ENCODE measurements at places on chromosomes 12 and 14.

GRCh38 chr14:89186856-89187376, 230.1 kb downstream of the FOXN3 start:
- H3K27ac ChIP-seq = no peak overlapping the region
- no peaks in the 10 kb centered on the region for H3K27me3 ChIP-seq

GRCh38 chr12:123726962-123727361, 14.8 kb downstream of the ATP6V0A2 start:
- no peaks in the 10 kb centered on the region for H3K27me3 ChIP-seq
- H3K4me1 ChIP-seq = peaks cover 3% of the 10 kb centered on the region
- no peak for DNase-seq
- H3K27ac ChIP-seq = no peak overlapping the region
- no peak overlapping the region for H3K4me3 ChIP-seq

GRCh38 chr12:77599782-77600467, 230.8 kb upstream of the NAV3 start:
- no peak overlapping the region for H3K27ac ChIP-seq
- DNase-seq = no peak
- H3K4me3 ChIP-seq = no peak overlapping the region
- no peaks in the 10 kb centered on the region for H3K36me3 ChIP-seq
- H3K27me3 ChIP-seq = no peaks in the 10 kb centered on the region

DNA sequence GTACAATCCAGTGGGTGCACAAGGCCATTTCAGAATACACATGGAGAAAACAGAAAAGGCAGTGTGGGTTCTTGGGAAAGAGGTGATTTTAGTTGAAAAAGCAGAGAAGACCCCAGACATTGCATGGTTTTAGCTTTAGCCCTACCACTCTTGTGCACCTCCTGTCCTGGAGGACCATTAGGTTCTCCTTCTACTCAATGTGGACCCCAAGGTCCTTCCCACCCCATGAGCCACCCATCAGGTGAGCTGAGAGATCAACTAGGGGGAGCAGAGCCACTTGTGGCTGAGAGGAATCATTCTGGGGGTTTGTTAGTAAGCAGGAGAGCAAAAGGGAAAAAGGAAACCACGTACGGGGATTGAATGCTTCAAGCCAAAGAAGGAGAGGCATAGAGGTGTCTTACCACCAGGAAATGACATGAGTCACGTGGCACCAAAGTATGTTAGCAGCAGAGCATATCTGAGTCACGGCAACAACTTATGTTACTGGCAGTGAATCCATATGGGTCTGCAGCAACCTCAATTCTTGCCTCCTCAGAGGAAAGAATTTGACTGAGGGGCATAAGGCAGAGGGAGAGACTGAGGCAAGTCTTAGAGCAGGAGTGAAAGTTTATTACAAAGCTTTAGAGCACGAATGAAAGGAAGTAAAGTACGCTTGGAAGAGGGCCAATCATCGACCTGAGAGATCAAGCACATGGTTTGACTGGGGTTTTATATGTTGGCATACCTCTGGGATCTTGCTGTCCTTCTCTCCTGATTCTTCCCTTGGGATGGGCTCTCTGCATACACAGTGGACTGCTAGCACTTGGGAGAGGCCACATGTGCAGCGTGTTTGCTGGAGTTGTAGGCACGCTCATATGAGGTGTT, 73.9 kb downstream of the HSD17B6 start:
- H3K27ac ChIP-seq = no peak overlapping the region
- H3K4me3 ChIP-seq = no peak overlapping the region
- DNase-seq = peak; percentile 61
- no peaks in the 10 kb centered on the region for H3K27me3 ChIP-seq

DNA sequence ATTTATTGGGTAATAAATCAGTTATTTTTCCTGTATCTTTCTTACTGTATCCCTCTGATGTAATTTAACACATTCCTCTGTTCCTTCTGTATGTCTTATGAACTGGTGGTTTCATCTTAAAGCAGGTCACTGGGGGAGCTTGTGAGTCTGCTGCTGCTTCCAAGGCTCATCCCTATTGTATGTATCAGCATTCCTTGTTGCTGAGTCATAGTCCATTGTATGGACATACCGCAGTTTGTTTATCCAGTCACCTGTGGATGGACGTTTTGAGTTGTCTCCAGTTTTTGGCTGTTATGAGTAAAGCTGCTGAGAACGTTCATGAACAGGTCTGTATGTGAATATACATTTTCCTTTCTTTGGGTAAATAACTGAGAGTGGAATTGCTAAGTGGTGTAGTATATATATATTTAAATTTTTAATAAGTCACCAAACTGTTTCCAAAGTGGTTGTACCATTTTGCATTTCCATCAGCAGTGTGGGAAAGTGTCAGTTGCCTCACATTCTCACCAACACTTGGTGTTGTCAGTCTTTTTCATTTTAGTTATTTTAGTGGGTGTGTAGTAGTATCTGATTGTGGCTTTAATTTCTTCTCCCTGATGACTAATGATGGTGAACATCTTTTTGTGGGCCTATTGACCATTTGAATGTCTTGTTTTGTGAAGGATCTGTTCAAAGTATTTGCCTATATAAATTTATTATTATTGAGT, 82.7 kb downstream of the BEGAIN start:
- no peaks in the 10 kb centered on the region for H3K36me3 ChIP-seq
- no peaks in the 10 kb centered on the region for H3K27me3 ChIP-seq
- no peaks in the 10 kb centered on the region for H3K4me1 ChIP-seq
- DNase-seq = no peak
- no peak overlapping the region for H3K27ac ChIP-seq
- no peak overlapping the region for H3K4me3 ChIP-seq

GRCh38 chr14:25092258-25092740, 42.4 kb upstream of the STXBP6 start:
- no peaks in the 10 kb centered on the region for H3K27me3 ChIP-seq
- no peak for DNase-seq
- H3K36me3 ChIP-seq = no peaks in the 10 kb centered on the region
- H3K4me3 ChIP-seq = no peak overlapping the region
- no peak overlapping the region for H3K27ac ChIP-seq
- H3K4me1 ChIP-seq = no peaks in the 10 kb centered on the region

DNA sequence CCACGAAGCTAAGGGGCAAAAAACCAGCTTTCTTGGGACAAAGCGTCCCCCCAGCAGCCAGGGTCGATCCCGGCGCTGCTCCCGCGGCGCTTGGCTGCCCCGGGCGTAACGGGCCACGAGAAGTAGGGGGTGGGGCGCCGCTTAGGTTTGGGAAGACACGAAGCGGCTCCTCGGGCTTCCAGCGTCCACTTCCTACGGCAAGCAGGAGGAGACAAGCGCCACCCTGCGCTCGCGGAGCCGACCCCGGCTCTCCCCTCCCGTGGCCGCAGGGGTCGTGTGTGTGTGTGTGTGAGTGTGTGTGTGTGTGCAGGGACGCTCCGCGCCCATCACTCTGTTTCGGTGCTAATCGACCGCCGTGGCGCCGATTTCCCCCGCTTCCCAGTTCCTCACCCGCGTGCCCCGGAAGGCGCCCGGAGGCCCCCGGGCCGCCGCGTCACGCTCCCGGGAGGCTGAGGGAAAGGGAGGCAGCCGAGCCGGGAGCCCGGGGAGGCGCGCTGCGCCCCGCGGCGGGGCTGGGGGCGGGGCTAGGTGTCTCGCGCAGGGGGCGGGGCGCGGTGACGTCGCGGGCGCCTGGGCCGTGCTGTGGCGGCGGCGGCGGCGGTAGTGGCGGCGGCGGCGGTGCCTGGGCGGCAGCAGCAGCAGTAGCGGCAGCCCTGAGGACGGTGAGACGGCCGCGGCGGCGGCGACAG, at the start of gene ERC1:
Gene ERC1 (plus strand): TSS at position 563 of the 689 bp plus-strand sequence. CDS start 36,681 bp downstream, outside the sequence.
- no peaks in the 10 kb centered on the region for H3K36me3 ChIP-seq
- no peak within 1 kb of the TSS for H3K27ac ChIP-seq
- H3K4me3 ChIP-seq = peak within 1 kb of the TSS; percentile 78

GRCh38 chr12:70052931-70053497, 190.2 kb upstream of the CNOT2 start:
- H3K27me3 ChIP-seq = no peaks in the 10 kb centered on the region
- no peak overlapping the region for H3K4me3 ChIP-seq
- DNase-seq = no peak
- H3K4me1 ChIP-seq = peaks cover 51% of the 10 kb centered on the region
- no peaks in the 10 kb centered on the region for H3K36me3 ChIP-seq
- H3K27ac ChIP-seq = no peak overlapping the region
